Tibial nerve (tissue), 4 donors: ENCODE measurements at places on chromosomes 3 and 15. TPM values are rescaled to one million over a fixed set of nuclear protein-coding genes. Genes with fewer than 3 reads are reported as not detected.

SLC27A2 gene
- total RNA-seq: not detected

DNA sequence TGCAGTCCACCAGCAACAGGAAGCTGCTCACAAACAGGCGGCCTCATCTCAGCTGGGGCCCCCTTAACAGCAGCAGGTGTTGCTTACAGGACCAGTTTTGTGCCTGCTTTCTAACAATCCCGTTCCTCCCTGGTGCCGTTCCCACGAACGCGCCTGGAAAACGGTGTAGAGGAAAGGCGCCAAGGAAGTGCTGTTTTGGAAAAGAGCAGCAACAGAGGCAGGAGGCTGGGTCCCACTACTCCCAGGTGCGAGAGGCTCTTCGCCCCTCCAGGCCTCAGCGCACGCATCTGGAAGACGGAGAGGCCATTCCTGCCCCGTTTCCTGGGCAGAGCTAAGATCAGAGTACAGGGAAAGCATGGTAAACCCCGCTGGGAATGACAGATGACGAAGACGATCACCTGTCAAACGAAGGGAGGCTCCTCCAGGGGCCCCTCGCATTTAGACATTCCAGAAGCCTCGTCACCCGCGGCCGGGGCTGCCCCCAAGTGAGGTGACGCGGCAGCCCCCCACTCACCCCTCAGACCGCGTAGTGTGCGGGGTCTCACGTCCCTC, 603 bp downstream of the SCAPER start:
- DNase-seq: peak; percentile 18

DNA sequence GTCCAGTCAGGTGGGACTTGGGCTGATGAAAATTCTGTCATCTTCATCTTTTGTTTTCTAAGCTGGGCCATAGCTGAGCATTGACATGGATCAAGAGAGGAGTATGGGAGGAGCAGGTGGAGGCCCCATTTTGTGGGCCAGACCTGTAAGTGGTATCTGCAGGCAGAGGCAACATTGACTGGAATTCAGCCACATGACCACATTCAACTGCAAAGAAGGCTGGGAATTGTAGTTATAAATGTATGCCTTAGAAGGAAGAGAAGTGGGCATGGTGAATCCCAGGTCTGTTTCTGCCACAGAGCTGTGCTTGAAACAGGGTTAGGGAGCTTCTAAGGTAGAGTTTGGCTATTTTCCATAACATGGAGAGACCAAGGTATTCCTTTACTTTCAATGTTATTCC, 11.4 kb downstream of the KCNAB1 start:
- DNase-seq: no peak

GRCh38 chr3:139289860-139290524, 53.8 kb upstream of the MRPS22 start:
- no peak for DNase-seq

GRCh38 chr3:71560665-71561064, 22.9 kb downstream of the FOXP1 start:
- DNase-seq: no peak
